Eye (tissue), 1 donor: ENCODE measurements at places on chromosomes 3 and 15.
A peak's percentile ranks its signal among the peaks of the same experiment; 100 is the strongest.

DNA sequence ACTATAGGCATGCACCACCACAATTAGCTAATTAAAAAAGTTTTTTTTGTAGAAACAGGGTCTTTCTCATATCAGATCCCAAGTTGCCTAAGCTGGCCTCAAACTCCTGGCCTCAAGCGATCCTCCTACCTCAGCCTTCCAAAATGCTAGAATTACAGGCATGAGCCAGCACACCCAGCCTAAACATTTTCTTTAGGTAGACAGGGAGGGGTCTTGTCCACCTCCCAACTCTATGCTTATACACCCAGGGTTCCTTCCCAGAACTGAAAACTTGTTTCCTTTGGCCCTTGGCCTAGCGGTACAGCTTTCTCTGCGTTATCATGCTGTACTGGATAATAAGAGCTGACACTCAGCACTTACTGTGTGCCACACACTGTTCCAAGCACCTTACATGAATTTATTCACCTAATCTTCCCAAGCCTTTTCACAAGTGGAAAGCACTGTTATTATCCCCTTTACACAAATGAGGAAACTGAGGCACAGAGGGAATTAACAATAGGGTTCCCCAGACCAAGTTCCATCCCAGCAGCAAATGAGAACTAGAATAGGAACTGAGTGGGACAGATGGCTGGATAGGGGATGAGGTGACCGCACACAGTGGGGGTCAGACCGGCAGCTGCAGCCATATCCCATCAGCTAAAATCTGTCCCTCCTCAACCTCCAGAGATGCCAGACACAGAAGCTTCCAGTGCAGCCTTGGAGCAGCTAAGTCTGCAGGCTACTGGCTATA lies 150.8 kb downstream of the MEGF11 start:
- DNase-seq: peak; percentile 38

DNA sequence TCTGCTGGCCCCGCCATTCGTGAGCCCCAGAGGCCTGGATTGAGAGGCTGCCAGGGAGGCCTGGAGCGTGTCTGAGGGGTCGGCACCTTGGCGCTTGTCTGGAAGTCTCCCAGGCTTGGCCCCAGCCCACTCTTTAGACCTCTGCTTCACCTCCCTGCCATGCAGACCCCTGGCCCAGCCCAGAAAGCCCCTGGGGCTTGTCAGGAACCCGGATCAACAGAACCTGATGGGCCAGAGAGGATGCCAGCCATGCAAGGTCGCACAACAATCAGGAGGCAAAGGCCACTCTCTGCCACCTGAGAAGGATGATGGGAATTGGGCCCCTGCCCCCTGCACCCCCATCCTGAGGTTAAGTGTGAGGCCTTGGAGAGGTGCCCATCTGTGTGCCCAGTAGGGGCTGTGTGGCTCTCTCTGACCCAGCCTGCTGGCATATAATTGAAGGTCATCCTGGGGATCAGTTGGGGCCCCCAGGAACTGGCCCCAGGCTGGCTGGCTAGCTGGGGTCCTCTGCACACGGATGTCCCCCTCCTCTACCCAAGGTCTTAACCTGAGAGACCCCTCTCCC lies 103.3 kb upstream of the SLC6A6 start:
- DNase-seq: no peak

DNA sequence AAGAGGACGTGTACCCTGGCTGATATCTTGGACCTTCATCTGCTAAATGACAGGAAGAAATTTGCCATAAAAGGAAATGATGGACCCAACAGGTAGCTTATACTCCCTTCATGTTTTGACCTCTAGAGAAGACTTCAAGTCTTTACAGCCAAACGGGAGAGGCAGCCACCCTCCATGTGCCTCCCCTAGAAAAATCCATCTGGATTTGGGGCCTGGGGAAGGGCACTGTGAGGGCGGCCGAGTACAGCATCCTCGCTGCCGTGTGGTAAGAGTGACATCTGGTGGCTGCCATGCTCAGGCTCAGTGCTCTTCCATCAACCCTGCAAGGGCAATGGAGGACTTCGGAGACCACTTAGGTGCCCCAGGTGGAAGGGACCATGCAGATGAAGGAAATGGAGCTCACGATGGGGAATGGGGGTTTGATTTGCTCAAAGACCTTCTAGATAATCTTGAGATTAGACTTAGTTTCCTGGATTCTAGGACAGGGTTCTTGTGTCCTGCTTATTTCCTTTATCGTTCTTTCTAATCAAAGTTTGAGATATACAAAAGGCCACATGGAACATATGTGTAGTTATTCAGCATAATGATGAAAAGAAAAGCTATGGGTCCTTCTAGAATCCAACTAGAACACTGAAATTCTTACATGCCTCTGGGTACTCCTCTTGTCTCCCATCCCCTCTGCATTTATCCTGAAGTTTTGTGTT lies 44.4 kb downstream of the AQP9 start:
- peak; percentile 71 for DNase-seq

DNA sequence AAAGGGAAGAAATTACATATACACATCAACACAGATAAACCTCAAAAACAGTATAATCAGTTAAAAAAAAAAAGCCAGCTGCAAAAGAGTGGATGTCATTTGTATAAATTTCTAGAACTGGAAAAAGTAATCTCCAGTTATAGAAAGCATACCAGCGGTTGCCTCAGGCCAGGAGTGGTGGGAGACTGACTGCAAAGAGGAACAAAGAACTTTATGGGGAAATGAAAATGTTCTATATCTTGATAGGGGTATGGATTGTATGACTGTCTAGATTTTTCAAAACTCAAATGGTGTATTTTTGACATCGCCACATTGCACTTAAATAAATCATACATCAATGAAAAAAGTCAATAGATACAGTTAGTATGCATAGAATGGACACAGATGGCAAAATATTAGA lies 241.6 kb downstream of the SCAPER start:
- DNase-seq: no peak

GRCh38 chr3:105791919-105792786 lies 76.7 kb downstream of the CBLB start:
- DNase-seq: no peak

- DNase-seq: no peak
These were observed 2.3 kb upstream of the SHC4 start for GRCh38 chr15:48965972-48966371.

DNA sequence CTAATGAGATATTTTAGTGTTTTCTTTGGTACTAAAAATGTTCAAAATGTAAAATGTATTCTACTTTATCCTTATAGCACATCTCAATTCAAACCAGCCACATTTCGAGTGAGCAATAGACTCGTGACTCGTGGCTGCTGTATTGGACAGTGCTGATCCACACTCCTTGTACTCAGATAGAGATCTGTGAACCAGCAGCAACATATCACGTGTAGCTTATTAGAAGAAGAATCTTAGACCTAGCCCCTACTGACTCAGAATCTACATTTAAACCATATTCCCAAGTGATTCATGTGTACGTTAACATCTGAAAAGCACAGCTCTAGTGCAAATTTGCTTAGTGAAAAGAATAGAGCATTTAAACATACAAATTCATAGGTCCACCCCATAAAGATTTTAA lies 130.9 kb downstream of the IL1RAP start:
- DNase-seq: no peak

GRCh38 chr15:35496585-35496984 lies 49.4 kb downstream of the DPH6 start:
- DNase-seq: no peak

DNA sequence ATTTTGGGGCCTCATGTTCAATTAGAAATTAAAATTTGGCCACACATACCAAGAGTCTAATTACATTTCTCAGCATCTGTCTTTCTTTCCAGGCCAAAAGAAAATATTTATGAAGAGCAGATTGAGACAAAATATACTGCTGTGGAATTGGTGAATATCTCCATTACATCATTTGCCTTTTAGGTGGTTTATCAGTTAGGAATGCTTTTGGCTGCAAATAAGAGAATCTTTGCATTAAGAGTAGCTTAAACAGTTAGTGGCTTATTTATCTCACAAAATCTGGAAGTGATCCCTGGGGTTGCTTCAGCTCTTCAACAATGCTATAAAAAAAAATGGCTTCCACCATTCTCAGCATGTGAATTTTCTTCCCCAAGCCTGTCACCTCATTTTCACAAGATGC lies 308.7 kb downstream of the MAGI1 start:
- no peak for DNase-seq
